MG63 (cell line): ENCODE measurements at places on chromosomes 16 and 17. TPM values are rescaled to one million over a fixed set of nuclear protein-coding genes. Genes with fewer than 3 reads are reported as not detected.

DNA sequence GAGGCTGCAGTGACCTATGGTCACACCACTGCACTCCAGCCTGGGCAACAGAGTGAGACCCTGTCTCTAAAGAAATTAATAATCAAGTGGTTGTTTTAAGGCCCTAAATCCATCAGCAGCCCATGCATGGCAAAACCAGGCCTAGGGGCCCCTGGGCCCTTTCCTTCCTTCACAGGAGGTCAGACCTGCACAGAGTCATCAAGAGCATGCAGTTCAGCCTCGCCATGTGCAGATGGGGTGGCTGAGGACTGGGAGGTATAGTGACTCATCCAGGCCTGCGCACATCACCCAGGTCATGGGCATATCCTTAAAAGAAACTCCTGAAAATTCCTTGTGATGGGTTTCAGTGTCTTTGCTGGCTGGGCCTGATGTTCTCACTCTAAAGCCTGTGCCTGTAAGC is 72.4 kb upstream of the AMZ2 start:
- DNase-seq = no peak

DNA sequence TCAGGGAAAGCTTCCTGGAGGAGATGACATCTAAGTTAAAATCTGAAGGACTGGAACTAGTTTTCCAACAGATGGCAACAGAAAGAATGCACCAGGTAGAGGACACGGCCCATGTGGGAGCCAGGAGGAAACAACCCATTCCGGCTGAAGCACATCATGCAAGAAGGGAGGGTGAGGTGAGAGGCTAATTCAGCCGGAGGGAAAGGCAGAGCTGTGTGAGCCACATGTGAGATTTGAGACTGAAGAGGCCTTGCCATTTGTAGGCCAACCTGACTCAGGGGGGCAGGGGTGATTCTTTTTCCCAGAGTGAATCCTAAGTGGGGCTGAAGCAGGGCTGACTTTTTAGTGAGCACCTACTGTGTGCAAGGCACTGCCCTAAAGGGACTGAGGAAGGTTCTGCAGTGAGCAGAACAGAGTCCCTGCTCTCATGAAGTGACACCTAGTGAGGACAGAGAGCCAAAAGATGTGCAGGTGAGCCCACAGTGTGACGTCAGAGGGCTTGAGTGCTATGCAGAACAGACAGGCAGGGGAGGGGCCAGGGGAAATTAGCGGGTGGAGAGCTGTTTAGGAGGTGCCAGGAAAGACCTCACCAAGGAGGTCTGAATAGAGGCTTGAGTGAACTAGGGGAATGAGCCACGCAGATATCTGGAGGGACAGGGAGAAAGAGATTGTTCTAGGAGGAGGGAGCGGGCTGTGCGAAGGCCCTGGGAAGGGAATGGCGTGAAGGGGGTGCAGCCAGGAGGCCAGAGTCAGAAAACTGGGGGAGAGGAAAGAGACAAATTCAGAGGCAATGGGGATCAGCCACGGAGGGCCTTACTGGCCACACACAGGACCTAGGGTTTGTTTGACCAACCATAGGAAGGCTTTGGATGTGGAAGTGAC is 19.8 kb upstream of the IL21R start:
- DNase-seq = no peak

DNA sequence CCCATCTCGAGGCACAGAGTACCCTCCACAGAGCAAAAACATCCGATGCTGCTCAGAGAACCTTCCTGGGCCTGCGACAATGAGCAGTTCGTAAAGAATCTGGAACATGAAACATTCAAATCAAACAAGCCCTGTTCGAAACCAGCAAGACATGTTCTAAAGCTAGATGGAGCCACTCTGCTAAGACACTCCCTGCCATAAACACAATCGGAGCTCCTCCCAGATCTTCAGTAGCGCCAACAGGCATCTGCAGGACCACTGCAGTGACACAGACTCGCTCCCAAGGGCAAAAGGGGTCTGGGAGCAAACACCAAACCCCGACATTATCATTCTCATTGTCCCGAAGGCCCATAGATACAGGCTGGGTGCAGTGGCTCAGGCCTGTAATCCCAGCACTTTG is 108.7 kb downstream of the ZFHX3 start:
- DNase-seq = peak; percentile 41

- no peak for DNase-seq
Measured at GRCh38 chr16:83606486-83607030, 201.2 kb upstream of the HSBP1 start.

DNA sequence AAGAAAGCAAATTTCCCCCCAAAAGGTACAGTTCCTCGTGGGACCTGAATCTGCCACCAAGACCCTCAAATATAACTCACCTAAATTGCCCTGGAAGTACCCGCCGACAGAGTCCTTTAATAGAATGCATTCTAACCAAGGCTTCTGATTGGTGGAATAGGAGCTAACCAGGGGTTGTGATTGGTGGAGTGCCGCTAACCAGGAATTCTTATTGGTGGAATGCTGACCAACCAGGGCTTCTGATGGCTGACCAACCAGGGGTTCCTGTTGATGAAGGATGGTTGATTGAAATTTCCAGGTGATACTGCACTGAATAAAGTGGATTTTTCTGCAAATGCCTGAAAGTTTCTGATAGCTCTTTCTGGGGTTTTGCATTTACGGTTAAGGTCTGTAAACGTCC is 6.5 kb downstream of the TFAP4 start:
- DNase-seq = peak; percentile 32

GRCh38 chr17:16304830-16305229 is 48.4 kb downstream of the CENPV start:
- peak; percentile 2 for DNase-seq

- DNase-seq = peak; percentile 23
Measured at GRCh38 chr17:28901866-28902818, 737 bp downstream of the DHRS13 start.

DNA sequence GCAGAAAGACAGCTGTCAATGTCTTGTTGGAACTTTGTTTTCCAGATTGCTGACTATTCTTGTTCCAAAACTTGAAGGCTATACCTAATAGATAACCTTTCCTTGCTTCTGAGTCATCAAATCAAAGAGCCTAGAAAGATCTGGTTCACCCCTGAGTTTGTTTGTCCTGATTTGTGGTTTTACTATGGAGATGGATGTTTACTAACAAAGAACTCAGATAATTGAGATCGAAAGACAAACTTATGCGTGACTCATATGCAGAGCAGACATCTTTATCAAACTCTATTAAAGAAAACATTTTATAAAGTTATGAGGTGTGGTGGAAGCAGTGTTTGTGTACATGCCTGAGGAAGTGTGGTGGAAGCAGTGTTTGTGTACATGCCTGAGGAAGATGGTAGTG is 311.1 kb upstream of the TBX2 start:
- no peak for DNase-seq

DNA sequence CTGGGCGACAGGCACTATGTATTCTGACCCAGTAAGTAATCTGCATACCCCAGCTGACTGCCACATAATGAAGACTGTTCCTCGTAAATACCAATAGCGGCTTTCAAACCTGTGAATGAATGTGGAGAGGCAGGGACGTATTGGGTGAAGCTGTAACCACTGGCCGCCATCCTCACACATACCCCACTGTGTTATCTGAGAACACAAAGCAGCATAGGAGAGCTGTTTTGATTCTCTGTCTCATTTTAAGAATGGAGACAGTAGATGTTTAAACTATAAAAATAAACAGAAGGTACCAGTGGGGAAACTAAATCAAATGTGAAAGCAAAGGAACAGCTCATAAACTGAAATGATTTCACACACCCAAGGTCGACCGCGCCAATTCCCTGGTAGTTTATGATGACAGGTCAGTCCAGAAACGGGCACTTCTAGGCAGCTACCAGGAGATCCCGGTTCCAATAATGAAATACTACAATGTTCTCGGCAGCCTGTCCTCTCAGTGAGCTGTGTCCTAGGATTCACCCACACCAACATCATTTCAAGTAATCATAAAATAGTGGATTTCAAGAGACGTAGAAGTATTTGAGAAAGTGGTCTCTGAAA is 109.7 kb downstream of the ADCY9 start:
- no peak for DNase-seq

DNA sequence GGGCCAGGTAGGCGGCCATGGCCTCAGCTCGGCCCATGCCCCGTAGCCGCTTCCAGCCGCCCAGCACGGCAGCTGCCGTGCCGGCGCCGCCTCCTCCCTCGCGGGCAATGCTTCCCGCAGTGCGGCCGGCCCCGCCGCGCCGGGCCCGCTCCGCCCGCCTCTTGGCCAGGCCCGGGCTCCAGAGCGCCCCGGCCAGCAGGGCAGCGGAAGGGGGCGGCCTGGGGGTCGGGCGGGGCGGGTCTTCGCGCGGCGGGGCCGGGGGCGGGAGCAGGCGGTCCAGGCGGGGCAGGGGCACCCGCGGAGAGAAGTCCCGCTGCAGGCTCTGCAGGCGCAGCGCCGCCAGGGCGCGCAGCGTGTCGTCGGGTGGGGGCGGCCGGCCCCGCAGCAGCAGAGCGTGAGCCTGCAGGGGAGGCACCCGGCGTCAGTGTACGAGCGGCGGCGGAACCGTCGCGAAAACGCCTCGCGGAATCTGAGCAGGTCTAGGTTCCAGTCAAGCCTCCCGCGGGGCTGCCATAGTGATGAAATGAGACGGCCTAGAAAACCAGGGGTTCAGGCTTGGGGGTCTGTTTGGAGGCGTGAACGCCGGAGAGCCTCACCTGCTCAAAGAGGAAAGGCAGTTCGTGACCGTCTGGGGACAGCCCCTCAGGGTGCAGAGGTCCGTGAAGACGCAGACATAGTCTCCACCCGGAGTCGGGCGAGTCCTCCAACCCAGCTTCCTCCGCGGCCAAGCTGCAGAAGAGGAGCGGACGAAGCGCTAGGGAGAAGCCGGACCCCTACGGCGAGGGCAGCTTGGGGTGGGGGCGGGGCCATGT is 6.6 kb downstream of the PLEKHH3 start:
- DNase-seq = no peak

The MEFV gene
- total RNA-seq = 0.07 TPM in 1 of 2 replicates, not detected in the other

The NPIPA1 gene
- 21.7 and 24.1 TPM in 2 replicates for total RNA-seq

The ACSM2B gene
- not detected in 2 replicates for total RNA-seq

The GNAO1 gene
- total RNA-seq = 0.92 and 2.6 TPM in 2 replicates
